ENCODE measurements at places on chromosomes 7 and 10. TPM values are rescaled to one million over a fixed set of nuclear protein-coding genes. Genes with fewer than 3 reads are reported as not detected.

DNA sequence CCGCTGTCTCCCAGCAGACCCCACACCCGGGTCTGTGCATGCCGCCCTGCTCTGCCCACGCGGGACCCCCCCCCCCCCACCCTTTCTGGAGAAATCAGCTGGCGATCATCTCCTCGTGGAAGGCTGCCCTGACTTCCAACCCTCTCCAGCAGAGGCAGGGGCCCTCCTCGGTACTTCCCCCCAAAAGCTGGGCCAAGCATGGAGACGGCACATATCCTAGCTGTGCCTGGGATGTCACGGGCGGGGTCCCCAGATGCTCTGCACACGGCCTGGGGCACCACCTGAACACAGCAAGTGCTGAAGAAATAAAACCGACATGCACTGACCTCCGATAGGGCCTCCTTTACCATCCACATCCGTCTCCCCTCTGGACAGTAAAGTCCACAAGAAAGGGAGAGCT is 96.0 kb downstream of the DIP2C start:
- peak overlapping the region; percentile 75 for H3K27ac ChIP-seq
- peaks cover 6% of the 10 kb centered on the region for H3K4me1 ChIP-seq
- H3K27me3 ChIP-seq: no peaks in the 10 kb centered on the region
- no peaks in the 10 kb centered on the region for H3K36me3 ChIP-seq

DNA sequence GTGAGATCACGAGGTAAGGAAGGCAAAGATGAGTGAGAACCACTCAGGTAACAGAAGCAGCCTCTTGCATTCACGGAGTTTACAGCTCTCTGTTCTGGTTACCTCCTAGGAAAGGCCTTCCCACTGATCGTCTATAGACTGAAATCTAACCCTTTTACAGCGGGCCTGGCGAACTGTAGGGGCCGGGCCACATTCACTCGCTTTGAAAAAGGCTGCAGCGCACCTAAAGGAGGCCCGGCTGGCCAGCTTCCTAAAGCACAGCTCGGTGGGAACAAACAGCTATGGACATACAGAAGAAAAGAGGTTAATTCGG is 565 bp downstream of the ATP5MK start:
- H3K36me3 ChIP-seq: peaks cover 4% of the 10 kb centered on the region
- H3K27ac ChIP-seq: peak overlapping the region; percentile 68
- no peaks in the 10 kb centered on the region for H3K27me3 ChIP-seq
- H3K4me1 ChIP-seq: peaks cover 15% of the 10 kb centered on the region
- DNase-seq: no peak

- H3K4me1 ChIP-seq: peaks cover 23% of the 10 kb centered on the region
- H3K36me3 ChIP-seq: no peaks in the 10 kb centered on the region
- DNase-seq: no peak
- no peaks in the 10 kb centered on the region for H3K27me3 ChIP-seq
These were observed 84.8 kb upstream of the LRRC18 start for GRCh38 chr10:49024484-49024883.

DNA sequence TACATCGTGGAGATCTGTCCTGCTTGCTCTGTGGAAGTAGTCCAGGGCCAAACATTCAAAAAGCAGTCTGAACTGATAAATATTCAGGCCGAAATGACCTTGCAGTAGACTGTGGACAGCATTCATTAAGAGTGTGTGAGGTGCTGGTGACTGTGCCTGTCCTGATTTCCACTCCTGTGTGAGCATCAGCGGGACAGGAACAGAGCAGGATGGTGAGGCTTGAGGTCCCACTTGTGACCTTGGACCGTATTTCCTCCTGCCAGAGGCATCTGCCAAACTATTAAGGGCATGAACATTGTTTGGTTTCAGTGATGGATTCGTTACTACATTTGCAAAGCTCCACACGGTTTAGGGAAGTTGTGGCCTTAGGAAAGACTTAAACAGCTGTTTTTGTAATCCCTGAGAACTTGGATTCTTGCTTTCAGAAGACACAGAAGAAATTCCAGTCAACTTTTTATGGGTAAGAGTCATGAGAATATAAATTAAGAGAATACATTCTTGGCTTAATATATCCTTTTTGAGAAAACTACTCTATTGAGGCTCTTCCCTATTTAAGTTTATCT is 32.8 kb downstream of the CCNY start:
- H3K27ac ChIP-seq: no peak overlapping the region
- no peak for DNase-seq
- no peak overlapping the region for H3K4me3 ChIP-seq
- peaks cover 10% of the 10 kb centered on the region for H3K4me1 ChIP-seq
- H3K36me3 ChIP-seq: no peaks in the 10 kb centered on the region
- H3K27me3 ChIP-seq: no peaks in the 10 kb centered on the region

DNA sequence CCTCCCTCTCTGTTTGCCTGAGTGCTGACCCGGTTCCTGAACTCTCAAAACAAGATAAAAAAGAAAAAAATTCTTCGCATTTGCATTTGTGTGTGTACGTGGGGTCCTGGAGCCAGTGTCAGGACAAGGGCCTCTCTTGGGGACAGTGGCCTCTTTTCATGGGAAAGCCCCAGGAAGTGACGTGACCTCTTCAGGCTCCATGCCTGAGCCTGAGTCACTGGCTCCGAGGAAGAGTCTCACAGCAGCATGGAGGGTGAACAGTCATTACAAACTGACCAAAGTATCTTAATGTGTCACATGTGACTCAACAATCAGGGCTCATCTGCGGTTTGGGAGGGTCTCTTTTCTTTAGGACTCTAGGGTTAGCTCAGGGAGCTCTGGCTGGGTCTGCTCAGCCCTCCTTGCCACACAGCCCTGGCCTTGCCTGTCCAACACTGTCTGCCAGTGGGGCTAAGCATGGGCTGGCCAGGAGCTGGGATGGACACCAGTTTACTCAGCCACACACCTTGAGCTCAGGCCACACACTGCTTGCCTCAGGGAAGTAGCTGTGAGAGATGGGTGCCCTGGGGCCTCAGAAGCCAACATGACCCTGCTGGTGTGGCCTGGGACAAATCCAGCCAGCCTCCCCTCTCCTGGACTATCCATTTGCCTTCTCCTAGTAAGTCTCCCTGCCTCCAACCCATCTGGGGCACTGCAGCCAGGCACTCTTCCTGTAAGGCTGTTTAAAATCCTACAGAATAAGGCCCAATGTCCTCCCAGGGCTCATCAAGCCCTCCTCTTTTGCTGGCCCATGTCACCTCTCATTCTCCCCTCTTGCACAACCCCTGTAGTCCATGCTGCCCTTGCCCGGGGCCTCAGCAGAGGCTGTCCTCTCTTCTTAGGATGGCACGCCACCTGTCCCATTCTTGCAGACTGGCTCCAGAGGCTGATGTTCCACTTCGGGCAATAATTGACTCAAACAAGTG is 10.5 kb downstream of the TMEM273 start:
- no peaks in the 10 kb centered on the region for H3K36me3 ChIP-seq
- H3K4me3 ChIP-seq: no peak overlapping the region
- no peak for DNase-seq
- peaks cover 10% of the 10 kb centered on the region for H3K4me1 ChIP-seq
- H3K27me3 ChIP-seq: no peaks in the 10 kb centered on the region

DNA sequence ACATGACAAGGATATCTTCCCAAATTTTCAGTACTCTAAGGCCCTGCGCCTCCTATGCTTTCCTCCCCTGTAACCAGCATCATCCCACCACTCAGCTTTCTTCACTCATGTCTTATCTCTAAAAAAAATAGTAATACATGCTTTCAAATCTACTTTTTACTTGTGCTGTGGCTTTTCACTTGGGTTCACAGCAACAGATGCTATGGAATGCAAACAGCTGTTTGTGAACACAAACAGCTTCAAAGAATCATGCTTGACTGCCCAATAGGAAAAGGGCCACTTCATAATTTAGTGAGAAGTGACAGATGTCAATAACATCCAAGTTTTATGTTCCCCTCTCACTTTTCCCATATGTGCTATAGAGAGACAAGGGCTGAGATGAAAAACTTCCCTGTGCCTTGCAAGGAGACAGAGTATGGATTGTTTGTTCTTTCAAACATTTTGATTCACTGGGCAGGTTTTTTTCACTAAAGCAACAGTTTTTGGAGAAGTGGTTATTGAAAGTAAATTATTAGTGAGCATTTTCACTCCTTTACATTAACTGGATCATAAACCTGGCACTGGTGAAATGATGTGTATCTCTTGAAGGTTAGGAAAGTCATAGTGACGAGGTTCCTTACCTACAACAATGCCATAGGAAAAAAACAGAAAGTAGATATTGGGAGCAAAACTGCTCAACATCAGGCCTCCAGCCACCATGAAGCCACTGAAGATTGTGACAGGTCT is 37.3 kb downstream of the SLC16A9 start:
- H3K36me3 ChIP-seq: no peaks in the 10 kb centered on the region
- H3K27me3 ChIP-seq: no peaks in the 10 kb centered on the region
- no peak overlapping the region for H3K4me3 ChIP-seq
- H3K27ac ChIP-seq: no peak overlapping the region

- no peak overlapping the region for H3K27ac ChIP-seq
- no peak overlapping the region for H3K4me3 ChIP-seq
- H3K4me1 ChIP-seq: peaks cover 4% of the 10 kb centered on the region
- H3K36me3 ChIP-seq: no peaks in the 10 kb centered on the region
- no peak for DNase-seq
- H3K27me3 ChIP-seq: no peaks in the 10 kb centered on the region
These were observed 17.7 kb upstream of the MINDY3 start for GRCh38 chr10:15877836-15878576.

DNA sequence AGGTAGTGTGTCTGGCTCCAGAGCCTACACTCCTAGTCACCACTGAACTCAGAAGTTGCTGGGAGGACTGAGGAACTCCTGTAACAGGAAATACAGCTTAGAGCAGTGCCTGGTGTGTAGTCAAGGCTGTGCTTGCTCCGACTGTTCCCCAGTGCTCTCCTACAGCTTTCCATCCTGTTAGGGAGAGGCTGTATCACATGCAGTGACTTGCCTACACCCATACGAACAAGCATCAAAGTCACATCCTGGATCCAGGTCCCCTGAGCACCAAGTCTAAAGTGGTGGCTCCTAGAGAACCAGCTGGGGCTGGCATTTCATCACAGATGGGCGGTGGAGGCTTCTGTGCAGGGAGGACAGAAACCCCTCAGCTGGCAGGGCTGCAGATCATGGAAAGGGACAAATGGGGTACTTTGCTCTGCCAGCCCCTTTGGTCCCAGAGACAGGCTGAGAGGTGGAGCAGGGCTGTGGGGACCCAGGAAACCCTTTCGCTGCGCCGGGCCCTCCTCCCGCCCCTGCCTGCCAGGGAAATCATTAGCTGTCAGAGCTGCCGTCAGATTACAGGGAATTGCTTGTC is 7.7 kb downstream of the ASB10 start:
- no peaks in the 10 kb centered on the region for H3K27me3 ChIP-seq
- H3K4me3 ChIP-seq: no peak overlapping the region

DNA sequence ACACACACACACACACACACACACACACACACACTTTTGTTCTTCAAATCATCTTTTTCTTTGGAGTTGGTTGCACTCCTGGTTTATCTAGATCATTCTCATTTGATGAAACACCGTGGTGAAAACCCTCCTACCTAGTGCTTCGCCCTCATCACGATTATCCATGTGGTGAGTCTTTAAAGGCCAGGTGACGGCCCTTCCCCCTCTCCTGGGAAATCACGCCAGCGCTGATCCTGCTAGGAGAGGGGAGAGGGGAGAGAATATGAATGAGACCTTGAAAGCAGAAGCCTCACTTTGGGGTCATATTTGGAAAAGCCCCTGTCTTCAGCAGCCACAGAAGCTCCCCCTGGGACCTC is 103.9 kb upstream of the LRRC4 start:
- H3K36me3 ChIP-seq: no peaks in the 10 kb centered on the region
- H3K27ac ChIP-seq: no peak overlapping the region
- peaks cover 4% of the 10 kb centered on the region for H3K27me3 ChIP-seq
- peak overlapping the region; percentile 54 for H3K4me3 ChIP-seq
- H3K4me1 ChIP-seq: no peaks in the 10 kb centered on the region

DNA sequence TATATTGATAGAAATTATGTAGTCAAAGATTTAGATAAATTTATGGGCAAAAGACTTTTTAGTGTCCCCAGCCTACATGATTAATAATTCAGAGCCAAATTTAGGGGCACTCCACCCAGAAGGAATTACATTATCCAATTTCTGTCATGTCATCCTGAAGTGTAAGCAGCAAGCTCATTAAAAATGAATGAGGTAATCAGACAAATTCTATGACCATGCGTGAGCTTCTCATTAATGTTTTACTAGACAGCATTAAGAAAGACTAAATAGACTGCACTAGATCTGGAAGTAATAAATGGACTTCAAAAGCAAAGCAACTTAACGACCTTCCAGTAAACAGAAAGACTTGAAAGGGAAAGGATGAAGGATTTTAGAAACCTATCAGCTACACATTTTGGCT is 22.7 kb upstream of the TRUB1 start:
- H3K4me1 ChIP-seq: no peaks in the 10 kb centered on the region
- H3K36me3 ChIP-seq: no peaks in the 10 kb centered on the region
- no peak overlapping the region for H3K27ac ChIP-seq

- no peaks in the 10 kb centered on the region for H3K27me3 ChIP-seq
- H3K4me1 ChIP-seq: no peaks in the 10 kb centered on the region
- no peak overlapping the region for H3K27ac ChIP-seq
- no peaks in the 10 kb centered on the region for H3K36me3 ChIP-seq
These were observed 32.7 kb downstream of the LDB3 start for GRCh38 chr10:86700851-86701617.

DNA sequence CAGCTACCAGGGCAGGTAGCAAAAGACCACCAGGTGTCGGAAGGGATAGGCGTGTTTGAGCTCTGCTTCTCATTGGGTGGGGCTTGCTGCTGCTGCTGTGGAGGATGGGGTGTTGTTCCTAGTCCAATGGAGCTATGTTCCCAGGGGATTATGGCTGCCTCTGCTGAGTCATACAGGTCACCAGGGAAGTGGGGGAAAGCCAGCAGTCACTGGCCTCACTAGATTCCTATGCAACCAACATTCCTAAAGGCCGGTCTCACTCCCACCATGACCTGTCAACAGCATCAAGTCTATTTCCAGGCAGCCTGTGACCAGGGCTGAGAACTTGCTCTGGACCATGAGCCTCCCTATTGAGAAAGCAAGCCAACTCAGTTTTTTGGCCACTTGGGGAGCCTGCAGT is 1160.8 kb downstream of the REEP3 start:
- DNase-seq: no peak
- no peak overlapping the region for H3K27ac ChIP-seq
- H3K27me3 ChIP-seq: no peaks in the 10 kb centered on the region

DNA sequence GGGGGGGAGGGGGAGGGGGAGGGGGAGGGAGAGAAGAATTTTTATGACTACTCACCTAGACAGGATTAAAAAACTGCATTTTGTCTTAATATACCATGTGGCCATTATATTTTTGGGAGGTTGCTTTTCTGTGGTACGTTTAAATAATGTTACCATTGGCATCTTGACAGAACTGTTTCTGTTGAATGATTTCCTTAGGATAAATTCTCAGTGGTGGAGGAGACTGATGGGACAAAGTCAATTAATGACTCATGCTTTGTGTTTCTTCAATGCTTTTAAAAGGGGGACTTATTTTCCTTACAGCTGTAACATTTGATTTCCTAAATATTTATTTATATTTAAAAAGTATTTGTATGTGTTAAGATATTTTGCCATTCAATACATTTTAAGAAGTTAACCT is 13.7 kb downstream of the AGR2 start:
- no peak overlapping the region for H3K4me3 ChIP-seq
- H3K4me1 ChIP-seq: no peaks in the 10 kb centered on the region
- no peaks in the 10 kb centered on the region for H3K27me3 ChIP-seq
- no peak overlapping the region for H3K27ac ChIP-seq
- H3K36me3 ChIP-seq: no peaks in the 10 kb centered on the region

The CYP2E1 gene
- 5,193 TPM for total RNA-seq

The IFIT2 gene
- 10.8 TPM for total RNA-seq

The LIPN gene
- not detected for total RNA-seq
